EH (cell line): ENCODE measurements at places on chromosomes 13 and 19.

- no peak for DNase-seq
These were observed 16.1 kb upstream of the RASA3 start for GRCh38 chr13:114148521-114148855.

GRCh38 chr13:40438022-40438680 lies 228.3 kb downstream of the FOXO1 start:
- DNase-seq: no peak

GRCh38 chr19:35143231-35143715 lies at the start of gene FXYD7:
TSS of gene FXYD7 (plus strand) at chr19:35143255. CDS start at chr19:35143334, 79 bp downstream.
- no peak for DNase-seq

- DNase-seq: no peak
These were observed 11.9 kb downstream of the APC2 start for GRCh38 chr19:1461862-1462261.

DNA sequence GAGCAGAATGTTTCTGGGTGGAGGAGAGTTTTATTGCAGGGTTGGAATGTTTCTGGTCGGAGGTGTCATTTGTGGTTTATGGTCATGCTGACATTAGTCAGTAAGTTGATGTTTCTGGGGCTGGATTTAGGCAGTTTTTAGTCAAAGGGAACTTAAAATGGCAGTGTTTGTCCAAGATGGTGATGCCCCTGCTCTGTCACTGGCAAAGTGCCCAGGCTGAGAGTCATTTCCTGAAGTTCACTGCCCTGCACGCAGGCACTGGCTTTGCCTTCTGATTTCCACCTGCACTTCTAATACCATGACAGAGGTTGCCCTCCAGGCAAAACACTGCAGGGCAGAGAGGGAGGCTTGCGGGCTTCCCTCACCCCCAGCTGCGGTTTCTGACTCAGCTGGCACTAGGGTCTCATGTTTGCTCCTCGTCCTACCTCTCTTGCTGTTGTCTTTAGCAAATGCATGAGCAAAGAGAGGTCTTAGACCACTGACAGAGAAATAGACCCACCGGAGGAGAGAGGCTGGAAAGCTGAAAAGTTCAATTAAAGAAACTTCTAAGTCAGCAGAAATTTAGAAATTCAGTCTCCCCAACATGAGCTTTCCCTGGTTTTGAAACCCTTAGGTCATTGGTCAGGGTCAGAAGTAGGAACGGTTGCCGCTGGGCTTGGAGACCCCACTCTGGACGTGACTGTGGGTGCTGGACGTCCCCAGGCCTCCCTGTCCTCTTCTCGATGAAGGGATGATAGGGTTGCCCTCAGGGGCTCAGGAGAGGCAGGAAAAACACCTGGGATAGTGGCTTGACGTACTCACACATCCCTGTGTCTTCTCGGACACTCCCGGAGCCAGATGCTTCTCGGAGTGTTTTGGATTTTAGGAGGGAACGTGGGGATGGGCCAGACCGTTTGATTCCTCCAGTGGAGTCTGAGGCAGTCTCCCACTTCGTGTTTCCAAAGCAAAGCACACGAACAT lies 26.3 kb downstream of the TMEM255B start:
- DNase-seq: peak; percentile 91

GRCh38 chr19:9883764-9884163 lies 48.6 kb downstream of the PIN1 start:
- DNase-seq: no peak

- no peak for DNase-seq
These were observed 16.2 kb upstream of the MISP start for GRCh38 chr19:734716-735115.

DNA sequence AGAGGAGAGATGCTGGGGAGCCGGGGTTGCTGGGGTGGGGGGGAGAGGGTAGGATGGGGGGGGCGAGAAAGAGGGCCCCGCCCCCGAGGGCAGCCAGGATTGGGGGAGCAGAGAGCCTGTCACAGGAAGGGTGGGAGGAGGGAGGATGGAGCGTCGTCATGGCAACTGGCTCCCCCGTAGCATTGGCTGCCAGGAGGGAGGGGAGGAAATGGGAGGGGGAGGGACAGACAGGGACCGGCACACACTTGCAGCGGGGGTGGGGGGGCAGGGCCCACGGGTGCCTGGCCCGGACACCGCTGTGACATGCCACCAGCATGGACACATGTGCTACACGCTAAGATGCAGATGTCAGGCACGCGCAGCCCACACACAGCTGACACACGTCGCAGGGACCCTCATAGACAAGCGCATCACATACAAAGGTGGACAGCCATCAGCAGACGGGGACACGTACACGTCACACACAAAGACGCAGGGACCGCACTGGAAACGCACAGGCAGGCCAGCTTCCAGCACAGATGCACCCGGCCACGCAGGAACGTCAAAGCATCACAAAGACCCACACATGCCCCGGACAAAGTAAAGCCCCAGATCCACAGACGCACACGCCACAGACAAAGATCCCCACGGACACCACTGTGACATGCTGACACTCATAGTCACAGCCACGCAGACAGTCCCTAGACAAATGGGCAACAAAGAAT lies at the start of gene LMTK3:
Gene LMTK3, minus strand, starts transcription at position 36 of the 704 bp plus-strand sequence. CDS start 259 bp downstream, outside the sequence.
- DNase-seq: peak; percentile 63

GRCh38 chr19:46764817-46765291 lies 18.6 kb upstream of the STRN4 start:
- DNase-seq: no peak

DNA sequence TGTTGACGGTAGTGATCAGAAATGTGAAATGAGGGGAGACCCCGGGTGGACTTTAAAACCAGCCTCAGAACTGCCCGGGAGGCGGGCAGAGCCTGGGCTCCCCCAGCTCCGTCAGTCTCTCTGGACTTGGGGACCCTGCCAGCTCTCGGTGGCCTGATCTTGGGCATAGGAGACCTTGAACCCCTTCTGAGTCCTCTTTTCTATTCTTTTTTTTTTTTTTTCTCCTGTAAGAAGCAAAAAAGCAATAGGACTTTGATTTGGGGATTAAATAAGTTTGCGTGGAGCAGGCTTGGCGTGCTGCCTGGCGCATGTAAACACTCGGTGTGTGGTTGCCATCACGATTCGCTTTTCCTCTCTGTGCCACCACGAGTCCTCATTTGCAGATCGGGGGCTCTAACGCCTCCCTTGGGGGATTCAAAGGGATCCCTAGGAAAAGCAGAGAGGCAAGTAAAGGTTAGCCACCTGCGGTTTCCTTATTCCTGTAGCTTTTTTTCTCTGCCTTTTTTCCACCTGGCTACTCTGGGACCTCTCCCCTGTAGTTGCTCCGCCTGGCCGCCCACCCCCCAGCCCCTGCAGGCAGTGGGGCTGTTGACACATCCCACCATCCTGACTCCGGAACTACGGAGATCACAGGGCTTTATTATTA lies 1.3 kb downstream of the SAFB start:
- peak; percentile 58 for DNase-seq

DNA sequence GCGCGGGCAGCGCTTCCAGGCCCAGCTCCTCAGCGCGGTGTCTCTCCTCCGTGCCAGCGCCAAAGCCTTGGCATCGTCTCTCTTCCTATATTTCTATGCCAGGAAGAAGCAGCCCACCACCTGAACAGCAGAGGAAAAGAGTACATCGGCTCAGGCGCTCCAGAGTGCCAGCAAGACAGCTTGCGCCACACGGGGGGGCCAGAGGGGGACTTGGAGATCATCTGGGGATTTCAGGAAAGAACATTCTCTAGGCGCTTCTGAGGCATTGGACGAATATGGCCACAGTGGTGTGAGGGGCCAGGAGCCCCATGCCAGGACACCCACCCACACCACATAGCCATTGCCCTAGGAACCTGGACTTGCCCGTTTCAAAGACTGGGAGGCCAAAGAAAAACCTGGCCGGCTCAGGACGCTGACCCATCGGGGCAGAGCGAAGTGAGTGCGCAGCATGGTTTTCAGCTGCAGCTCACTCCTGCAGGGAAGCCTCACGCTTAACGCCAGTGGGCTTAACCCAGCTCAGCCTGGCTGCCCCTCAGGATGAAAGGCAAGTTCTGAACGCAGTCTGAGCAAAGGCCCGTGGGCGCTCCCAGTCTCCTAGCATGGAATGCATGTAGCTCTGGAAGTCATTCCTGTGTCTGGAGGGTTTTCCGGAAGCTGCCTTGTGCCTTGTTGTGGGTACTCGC lies 62.1 kb downstream of the GGACT start:
- DNase-seq: no peak

DNA sequence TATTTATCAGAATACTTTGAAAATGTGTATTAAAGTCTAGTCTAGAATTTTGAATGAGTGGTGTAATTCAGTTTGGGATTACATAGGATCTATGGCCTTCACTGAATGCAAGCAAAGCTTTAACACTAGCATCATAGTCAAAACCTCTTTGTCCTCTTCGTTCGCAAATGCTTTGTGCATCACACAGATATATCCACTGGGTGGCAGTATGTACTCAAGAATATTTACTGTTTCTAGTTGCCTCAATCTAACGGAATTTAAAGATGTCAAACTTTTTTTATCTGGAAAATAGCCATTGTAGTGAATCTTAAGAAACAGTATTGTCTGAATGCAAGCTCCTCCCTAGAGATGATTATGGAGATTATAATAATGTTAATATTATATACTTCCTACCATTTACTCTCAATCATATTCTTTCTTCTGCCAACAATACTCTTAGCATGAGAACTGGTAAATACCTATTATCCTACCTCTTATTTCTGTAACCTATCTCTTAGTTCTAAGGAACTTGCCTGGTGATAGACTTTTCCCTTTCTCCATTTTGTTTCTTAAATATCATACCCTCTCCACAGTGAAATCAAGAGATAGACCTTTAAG lies 25.8 kb downstream of the LACC1 start:
- DNase-seq: peak; percentile 72

GRCh38 chr13:88071371-88071770 lies 400.2 kb downstream of the SLITRK5 start:
- no peak for DNase-seq

- peak; percentile 76 for DNase-seq
These were observed 3.9 kb downstream of the SBNO2 start for GRCh38 chr19:1169921-1170885.

- DNase-seq: no peak
These were observed 19.2 kb downstream of the NLRP13 start for GRCh38 chr19:55912916-55913315.

GRCh38 chr19:48006762-48007161 lies 12.3 kb downstream of the ELSPBP1 start:
- no peak for DNase-seq

- DNase-seq: no peak
These were observed 32.4 kb upstream of the CACNA1A start for GRCh38 chr19:13538601-13539253.

DNA sequence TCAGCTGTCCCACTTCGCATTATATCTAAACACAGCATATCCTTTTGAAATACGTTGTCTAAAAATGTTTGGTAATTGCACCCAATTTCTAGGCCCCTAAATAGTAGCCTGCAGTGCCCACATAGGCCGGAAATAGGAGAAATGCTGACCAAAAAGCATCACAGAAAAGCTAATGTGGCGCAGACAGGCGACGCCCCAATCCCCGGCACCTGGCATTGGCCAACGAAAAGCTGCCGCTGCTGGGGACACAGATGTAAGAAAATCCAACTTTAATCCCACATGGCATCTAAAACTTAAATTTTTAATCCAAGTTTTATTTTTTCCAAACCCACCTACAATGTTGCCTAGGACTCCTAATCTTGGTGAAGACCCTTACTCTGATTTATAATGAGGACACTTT lies 4.0 kb downstream of the SAFB2 start:
- DNase-seq: no peak

- DNase-seq: no peak
These were observed 888.3 kb downstream of the PCDH9 start for GRCh38 chr13:66341635-66342377.

- DNase-seq: no peak
These were observed 9.9 kb downstream of the FCHO1 start for GRCh38 chr19:17761148-17761547.

GRCh38 chr19:28075229-28075628 lies 1137.7 kb downstream of the UQCRFS1 start:
- no peak for DNase-seq

- no peak for DNase-seq
These were observed 954 bp upstream of the RASIP1 start for GRCh38 chr19:48741129-48741999.

DNA sequence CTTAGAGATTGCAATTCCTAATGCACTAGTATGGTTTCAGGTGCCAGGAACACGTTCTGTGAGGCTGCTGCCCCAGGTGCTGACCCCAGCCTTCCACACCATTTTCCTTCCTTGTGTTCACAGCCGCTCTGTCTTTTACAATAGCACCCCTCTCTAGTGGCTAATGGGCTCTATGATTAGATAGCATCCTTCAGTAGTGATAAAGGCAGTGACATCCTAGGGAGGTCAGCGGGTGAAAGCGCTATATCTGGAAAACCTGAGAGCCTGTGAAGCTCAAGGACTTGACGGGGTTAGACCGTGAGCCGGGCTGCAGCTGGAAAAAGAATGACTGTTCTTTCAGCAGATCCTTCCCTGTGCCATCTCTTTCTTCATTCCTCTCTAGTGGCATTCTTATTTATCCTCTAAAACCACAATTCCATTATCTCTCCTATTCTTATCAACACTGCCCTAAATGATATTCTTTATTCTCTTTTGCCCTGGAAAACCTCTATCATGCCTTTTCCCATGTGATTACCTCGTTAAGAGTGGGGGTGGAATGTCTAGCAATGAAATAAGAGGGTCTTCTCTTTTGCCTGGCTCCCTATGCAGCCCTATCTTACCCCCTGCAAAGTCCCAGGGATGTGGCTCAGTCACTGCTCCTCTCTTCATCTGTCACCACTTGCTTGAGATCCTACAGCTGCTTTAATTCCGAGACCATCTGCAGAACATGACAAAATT lies 21.8 kb downstream of the ALOX5AP start:
- no peak for DNase-seq

GRCh38 chr19:49696865-49697264 lies 5.9 kb downstream of the CPT1C start:
- no peak for DNase-seq

DNA sequence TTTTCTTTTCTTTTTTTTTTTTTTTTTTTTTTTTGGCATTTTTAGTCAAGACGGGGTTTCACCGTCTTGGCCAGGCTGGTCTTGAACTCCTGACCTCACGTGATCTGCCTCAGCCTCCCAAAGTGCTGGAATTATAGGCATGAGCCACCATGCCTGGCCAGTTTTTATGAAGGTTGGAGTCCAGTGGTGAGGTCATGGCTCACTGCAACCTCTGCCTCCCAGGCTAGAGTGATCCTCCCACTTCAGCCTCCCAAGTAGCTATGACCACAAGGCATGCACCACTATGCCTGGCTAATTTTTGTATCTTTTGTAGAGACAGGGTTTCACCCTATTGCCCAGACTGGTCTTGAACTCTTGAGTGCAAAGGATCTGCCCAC lies 4.2 kb downstream of the SNRPA start:
- DNase-seq: no peak
